ENCODE measurements at places on chromosomes 4 and X.

- no peak for DNase-seq
Observed at GRCh38 chr4:24601121-24601520, 16.8 kb upstream of the DHX15 start.

DNA sequence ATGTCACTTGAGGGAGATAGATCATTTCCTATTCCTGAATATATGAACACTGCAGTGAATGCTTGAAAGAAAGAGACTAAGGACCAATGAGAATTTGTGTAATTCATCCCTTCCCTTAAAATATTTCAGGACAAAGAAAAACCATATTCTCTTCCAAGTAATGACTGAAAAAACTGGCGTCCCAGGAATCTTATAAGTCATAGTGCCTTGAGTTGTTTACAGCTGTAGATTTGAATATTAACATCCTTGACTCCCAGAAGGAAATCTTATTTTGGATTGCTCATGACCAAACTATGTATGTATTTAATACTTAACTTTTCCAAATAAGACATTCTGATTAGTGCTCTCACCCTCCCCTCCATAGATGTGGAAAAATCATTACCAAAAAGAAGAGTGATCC, 55.5 kb downstream of the CLDN22 start:
- no peak for DNase-seq

- DNase-seq: no peak
Observed at GRCh38 chr4:123449780-123450179, 53.2 kb downstream of the SPRY1 start.

DNA sequence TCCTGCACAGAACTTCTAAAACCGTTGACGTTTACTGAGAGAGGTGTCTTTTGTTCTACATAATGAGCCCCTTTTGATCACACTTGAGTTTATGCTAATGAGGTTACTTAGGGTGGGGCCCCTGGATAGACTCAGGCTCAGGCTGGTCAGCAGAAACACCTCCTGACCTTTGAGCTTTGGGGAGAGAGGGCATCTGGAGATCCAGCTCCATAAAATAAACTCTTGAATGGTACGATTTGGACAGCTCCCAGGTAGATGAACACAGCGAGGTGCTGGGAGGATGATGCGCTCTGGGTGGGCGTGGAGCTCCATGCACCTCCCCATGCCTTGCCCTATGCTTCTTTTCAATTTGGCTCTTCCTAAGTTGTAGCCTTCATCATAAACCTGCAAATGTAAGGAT, 52.0 kb downstream of the ENOPH1 start:
- no peak for DNase-seq

- no peak for DNase-seq
Observed at GRCh38 chr4:148643851-148644250, 201.6 kb upstream of the NR3C2 start.
